ENCODE measurements at places on chromosomes 7 and 10.

DNA sequence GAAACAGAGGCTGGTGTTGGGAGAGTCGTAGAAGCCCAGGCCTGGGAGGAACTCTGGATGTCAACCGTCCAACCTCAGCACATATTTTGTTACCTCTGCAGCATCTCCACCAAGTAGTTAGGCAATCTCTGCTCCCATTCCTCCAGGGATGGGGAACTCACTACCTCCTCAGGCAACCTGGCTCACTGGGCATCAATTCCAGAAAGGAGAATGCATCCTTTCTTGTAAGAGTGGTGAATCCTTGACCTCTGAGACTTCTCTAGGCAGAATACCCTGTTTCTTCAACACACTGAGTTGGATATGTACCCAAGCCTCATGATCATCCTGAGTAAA, 136.7 kb upstream of the ZMIZ1 start:
- no peak for DNase-seq

- DNase-seq, result no peak
These were observed 171.3 kb upstream of the ITGB1 start for GRCh38 chr10:33129141-33129995.

DNA sequence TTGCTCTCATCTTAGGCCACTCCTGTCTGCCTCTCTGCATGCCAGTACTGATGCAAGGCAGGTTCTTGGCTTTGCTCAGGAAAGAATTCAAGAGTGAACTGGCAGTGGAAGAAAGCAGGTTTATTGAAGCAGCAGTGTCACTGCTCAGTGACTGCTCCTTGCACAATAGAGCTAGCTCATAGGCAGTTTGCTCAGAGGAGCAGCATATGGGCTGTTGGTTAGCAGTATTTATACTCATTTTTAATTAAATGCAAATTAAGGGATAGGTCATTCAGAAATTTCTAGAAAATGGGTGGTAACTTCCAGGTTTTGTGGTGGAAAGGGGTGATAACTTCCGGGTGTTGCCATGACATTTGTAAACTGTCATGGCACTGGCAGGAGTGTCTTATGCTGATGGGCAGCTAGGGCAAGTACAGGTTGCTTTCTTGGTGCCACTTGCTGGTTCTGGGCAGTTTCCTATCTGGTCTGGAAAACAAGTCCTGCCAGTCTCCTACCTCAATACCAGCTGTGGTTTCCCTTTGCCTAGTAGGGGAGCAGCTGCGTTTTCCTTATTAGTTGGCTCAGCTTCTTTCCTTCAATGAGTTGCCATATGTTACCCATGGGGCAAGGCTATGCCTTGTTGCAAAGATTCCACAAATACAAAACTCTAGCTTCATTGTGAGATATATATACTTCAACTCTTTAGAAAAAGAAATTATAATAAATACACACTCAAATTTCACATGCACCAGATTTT, 64.8 kb upstream of the CALD1 start:
- no peak for DNase-seq

- peak; percentile 42 for DNase-seq
These were observed 66.9 kb downstream of the STK17A start for GRCh38 chr7:43649755-43650274.

DNA sequence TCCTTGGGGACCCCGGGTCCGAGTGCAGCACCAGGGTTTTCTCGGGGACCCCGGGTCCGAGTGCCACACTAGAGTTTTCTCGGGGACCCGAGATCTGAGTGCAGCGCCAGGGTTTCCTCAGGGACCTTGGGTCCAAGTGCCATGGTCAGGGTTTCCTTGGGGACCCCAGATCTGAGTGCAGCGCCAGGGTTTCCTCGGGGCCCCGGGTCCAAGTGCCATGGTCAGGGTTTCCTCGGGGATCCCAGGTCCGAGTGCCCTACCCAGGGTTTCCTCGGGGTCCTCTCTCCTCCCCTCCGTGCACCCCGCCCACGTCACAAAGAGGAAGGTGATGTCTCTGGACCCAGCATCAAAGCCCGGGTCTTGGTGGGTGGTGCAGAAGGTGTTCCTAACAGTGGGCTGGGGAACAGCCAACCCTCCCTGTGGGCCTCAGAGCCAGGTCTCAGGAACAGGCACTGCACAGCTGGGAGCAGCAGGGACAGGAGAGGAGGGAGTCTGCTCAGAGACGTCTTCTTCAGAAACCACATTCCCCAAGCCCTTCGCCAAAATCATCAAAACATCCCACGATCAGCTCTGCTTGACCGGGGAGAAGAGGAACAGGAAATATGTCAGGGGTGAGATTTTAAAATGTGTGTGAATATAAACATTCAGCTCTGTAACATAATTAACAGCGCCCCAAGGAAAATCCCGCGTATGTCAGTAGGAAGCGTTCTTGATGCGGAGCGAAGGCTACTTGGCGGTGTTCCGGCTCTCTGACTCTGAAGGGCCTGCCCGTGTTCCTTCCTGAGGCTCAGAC, 540.7 kb downstream of the DNAJB6 start:
- DNase-seq, result no peak

- peak; percentile 5 for DNase-seq
These were observed 7.4 kb upstream of the TSPAN33 start for GRCh38 chr7:129136887-129137642.

DNA sequence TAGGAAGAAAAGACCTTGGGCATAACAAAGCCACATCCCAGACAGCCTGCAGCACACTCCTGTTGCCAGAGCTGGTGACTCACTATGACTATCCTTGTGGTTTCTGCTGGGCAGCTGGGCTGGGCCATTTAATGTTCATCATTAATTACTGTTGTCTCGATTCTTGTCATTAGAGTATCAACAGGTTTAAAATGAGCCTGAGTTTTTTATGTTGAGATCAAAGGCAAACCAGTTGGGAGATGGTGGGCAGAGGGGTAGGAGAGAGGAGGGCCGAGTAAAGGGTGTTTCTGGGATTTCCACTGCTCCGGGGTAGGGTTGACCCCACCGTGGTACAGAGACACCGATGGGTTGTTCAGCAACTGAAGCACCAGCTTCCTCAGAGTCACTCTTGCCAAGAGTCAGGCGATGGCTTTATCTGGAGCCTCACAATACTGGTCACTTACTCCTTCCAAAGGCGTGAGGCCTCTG, 128.7 kb upstream of the LYZL1 start:
- no peak for DNase-seq

GRCh38 chr10:78740976-78741915, 327.5 kb upstream of the ZMIZ1 start:
- DNase-seq, result no peak

DNA sequence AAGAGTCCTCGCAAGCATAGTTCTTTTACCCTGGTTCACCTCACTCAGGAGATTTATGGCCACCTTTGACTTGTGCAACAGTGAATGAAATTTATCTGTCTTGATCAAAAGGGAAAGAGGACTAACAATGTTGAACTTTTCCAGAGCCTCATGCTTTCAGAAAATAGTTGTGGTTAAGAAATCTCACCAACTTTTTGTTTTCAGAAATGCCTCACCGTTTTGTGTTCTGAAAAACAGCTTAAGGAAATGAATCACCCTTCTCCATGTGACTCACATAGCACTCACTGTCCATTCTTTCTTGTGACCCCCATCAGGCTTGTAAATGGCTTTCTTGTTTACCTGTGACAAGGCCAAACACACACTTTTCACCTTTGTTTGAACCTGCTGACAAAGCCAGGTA, 148.6 kb upstream of the FAM3C start:
- DNase-seq, result no peak

DNA sequence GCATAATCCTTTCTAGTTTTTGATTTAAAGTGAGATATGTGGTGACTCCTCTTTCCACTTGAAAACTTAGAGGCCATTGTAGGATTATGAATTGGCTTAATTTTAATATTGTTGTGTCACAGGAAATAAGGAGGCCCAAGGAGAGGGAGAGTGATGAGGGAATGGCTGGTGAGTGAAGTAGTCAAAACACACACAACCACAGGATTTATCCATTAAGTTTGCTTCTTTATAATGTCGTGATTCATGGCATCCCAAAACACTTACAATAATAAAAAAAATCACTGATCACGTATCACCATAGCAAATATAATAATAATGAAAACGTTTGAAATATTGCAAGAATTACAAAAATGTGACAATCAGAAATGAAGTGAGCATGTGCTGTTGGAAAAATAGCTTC, 1215.5 kb upstream of the LRRTM3 start:
- DNase-seq, result no peak

DNA sequence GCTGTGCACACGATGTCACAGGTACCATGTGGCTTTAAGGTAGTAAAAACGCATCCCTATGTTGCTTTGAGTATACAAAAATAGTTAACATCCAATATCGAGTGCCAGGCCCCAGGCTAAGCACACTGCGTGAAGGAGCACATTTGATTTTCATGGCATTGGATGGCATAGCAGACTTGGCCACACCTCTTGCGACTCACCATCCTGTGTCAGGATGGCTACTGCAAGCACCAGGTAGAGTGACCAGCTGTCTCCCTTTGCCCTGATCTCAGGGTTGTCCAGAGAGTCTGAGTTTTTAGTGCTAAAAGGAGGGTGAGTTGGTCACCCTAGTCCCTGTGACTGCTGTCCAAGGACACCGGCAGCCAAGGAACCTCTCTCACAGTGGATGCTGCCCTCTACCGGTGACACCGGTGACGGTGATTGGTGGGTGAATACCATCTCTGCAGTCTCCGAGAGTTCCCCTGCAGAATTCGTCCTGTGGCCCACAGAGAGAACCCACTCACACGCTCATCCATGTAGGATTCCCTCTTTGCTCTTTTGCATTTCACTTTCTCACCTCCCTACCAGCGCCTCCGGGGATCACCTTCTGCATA, 76.1 kb downstream of the BICC1 start:
- DNase-seq, result no peak

- DNase-seq, result no peak
These were observed 10.1 kb downstream of the DENND10 start for GRCh38 chr10:119113751-119114732.

DNA sequence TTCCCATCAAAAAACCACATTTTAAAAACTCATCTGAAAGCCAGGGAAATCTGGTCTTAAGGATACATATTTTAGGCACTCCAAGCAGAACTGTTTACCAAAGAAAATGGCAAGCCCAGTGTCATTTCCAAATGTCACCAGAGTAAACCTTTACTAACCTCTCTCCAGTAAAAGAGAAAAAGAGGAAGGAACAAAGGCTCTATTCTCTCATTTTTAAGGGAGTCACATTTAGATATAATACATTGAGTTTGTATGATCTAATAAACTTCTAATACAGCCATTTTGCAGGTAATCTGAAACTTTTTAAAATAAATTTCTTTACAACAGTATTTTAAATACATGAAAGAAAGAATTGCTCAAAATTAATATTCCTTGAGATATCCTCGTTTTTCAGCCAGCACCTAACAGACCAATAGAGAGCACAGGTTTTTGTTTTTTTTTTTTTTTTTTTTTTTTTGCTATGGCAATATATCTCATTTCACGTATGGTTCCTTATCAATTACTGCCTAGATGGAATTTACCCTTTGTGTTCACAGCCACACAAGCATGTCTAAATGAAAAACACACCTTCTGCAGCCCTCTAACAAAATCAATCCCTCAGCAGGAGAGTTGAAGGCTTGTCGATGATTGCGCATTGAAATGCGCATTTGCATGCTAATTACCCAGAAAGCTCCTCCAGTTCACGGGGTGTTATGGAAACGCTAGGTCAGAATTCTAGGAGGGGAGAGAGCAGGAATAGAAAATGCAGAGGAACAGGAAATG, 39.8 kb upstream of the MSRB2 start:
- no peak for DNase-seq

- no peak for DNase-seq
These were observed 15.8 kb upstream of the TRIM8 start for GRCh38 chr10:102628451-102628911.

DNA sequence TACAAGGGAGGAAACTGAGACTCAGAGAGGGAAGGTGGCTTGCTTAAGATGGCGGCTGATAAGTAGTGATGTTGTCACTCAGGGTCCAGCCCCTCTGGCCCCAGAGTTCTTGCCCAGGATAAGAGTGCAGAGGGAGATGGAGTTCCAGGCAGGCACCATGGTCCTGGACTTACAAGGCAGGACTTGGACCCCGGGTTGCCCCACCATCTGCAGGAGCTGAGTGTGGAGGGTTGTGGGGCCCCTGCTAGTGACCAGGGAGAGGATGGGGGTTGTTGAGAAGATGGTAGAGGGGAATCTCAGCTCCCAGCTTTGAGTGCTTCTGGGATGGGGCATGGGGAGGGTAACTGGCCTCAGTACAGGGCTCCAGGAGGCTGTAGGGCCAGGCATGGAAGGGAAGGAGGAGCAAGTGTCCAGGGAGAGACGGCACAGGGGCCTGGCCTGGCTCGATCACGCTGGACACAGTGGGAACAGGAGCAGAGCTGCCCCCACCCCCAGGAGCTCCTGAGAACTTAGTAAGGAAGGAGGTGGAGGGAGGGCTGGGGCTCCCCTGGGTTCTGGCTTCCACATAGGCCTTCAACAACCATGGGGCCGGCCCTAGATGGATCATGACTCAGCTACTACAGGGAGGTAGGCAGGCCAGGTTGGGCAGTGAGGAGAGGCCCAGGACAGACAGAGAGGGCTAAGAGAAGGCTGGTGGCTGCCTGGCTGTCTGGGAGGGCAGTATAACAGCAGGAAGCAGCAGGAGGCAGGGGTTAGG, 28.2 kb downstream of the PPIF start:
- DNase-seq, result no peak

- no peak for DNase-seq
These were observed 43.7 kb downstream of the PRKAG2 start for GRCh38 chr7:151833213-151833651.

GRCh38 chr10:132189810-132190422, 3.2 kb downstream of the DPYSL4 start:
- DNase-seq, result no peak

GRCh38 chr7:133947458-133948254, 179.5 kb upstream of the LRGUK start:
- no peak for DNase-seq

GRCh38 chr7:91140982-91141381, 123.3 kb upstream of the FZD1 start:
- no peak for DNase-seq
